ENCODE measurements at places on chromosomes 12 and 14. TPM values are rescaled to one million over a fixed set of nuclear protein-coding genes. Genes with fewer than 3 reads are reported as not detected.

Gene GPRC5D
- total RNA-seq: not detected

Gene STON2
- not detected for total RNA-seq

Gene ZCCHC8
- total RNA-seq: 21.9 TPM

Gene PTPN6
- total RNA-seq: 0.22 TPM

Gene PLBD1
- 11.4 TPM for total RNA-seq

Gene SYNDIG1L
- not detected for total RNA-seq

Gene MGAT4C
- total RNA-seq: not detected

Gene KLHL33
- total RNA-seq: under 0.01 TPM

Gene TSPAN11
- total RNA-seq: 0.14 TPM

Gene RITA1
- total RNA-seq: 33.6 TPM

Gene RPS29
- 1,752 TPM for total RNA-seq

Gene GLIPR1
- total RNA-seq: 150 TPM

Gene ARHGAP9
- 0.14 TPM for total RNA-seq

Gene DNAH10
- 0.88 TPM for total RNA-seq

Gene KRT3
- not detected for total RNA-seq

Gene HOXC10
- total RNA-seq: 5.2 TPM

Gene TTC6
- 0.14 TPM for total RNA-seq

Gene NKX2-1
- total RNA-seq: not detected

Gene GPR84
- not detected for total RNA-seq

Gene INSM2
- not detected for total RNA-seq

Gene TMTC1
- 26.7 TPM for total RNA-seq

Gene POLE2
- 19.2 TPM for total RNA-seq

Gene NFATC4
- 57.7 TPM for total RNA-seq

Gene SLC17A8
- total RNA-seq: not detected

Gene SERPINA9
- not detected for total RNA-seq

Gene LIN7A
- 0.57 TPM for total RNA-seq

Gene NGB
- total RNA-seq: not detected

Gene SLC6A15
- total RNA-seq: 10.2 TPM

Gene TXNRD1
- 251 TPM for total RNA-seq

Gene LTBP2
- total RNA-seq: 203 TPM

Gene GLT1D1
- not detected for total RNA-seq

Gene TSFM
- 18.2 TPM for total RNA-seq

Gene CLEC4D
- total RNA-seq: not detected
